ENCODE measurements at places on chromosomes 2 and 18. TPM values are rescaled to one million over a fixed set of nuclear protein-coding genes. Genes with fewer than 3 reads are reported as not detected.

Gene CNTNAP5
- not detected for polyA plus RNA-seq

Gene HSBP1L1
- 80.9 TPM for polyA plus RNA-seq

Gene GALNT5
- 4.8 TPM for polyA plus RNA-seq

Gene KCNE4
- polyA plus RNA-seq, result 0.90 TPM

Gene PPP1CB
- polyA plus RNA-seq, result 86.5 TPM

Gene RHOB
- polyA plus RNA-seq, result 93.2 TPM

Gene MOCOS
- polyA plus RNA-seq, result 2.4 TPM

Gene HADHA
- 77.6 TPM for polyA plus RNA-seq

Gene TP53I3
- polyA plus RNA-seq, result 49.5 TPM

Gene NGEF
- polyA plus RNA-seq, result 1.0 TPM

- DNase-seq, result no peak
Observed at GRCh38 chr2:27582129-27582694, 630 bp upstream of the ZNF512 start.

DNA sequence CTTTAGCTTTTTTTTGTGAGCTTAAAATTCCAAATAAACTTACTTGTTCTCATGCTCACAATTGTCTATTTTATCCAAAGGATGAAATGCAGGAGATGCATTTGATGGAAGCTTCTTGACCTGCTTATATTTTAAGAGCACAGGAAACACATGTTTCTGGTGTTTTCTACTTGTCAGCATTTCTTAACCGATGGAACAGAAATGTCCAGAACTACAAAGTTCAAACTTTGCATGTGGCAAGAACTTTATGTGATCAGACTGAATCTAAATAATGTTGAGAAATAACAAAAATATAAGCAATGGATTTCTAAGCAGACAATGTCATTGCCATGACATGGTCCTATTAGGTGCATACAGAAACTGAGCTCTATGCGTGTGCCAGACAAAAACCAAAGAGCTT is 9.9 kb upstream of the CTLA4 start:
- DNase-seq, result no peak

DNA sequence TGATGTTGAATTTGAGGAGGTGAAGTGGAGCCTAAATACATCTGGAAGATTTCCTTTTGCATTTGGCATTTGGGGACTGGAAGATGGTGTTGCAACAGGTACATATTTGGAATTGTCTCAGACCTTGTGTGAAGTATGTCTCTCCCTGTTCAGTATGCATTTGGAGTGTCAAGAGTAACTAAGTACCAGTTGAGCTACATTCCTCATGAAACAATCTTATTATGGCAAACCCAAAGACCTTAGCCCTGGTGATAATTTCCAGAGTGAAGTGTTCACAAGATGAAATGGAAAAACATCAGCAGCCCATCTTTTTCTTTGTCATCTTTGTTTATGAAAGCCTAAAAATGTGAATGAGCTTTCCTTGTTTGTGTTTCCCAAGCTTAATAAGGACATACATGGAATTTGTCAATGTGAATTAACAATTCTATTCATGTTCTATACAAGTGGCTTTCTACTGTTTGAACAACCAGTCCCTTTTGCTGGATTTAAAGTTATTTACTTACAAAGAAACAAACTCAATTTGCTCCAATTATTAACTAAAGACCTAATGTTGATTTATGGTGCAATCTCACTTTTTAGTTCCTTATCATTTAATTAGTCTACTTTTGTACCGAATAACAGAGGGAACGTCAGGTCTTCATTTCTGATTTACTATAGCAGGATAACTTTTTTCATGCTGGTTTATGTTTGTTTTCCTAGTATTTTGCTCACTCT is 42.1 kb upstream of the PPP1R1C start:
- DNase-seq, result no peak

DNA sequence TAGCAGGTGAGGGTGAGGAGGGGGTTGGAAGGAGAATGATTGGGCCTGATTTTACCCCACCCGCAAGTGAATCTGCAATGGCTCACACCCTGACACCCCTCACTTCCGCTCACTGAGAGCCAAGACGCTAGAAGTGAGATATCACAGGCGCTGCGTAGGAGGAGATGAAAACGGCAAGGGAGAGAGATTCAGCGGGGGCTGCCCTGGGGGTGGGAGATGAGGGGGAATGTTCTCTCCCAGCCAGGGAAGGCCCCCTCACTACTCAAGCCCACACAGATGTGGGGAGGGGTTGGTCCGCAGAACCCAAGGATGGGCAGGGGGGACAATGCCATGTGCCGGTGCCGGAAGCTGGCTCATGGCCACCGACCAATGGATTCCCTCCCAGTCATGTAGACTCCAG is 32.9 kb downstream of the LOXHD1 start:
- DNase-seq, result no peak

- no peak for DNase-seq
Observed at GRCh38 chr2:2192091-2192955, 138.8 kb downstream of the MYT1L start.

DNA sequence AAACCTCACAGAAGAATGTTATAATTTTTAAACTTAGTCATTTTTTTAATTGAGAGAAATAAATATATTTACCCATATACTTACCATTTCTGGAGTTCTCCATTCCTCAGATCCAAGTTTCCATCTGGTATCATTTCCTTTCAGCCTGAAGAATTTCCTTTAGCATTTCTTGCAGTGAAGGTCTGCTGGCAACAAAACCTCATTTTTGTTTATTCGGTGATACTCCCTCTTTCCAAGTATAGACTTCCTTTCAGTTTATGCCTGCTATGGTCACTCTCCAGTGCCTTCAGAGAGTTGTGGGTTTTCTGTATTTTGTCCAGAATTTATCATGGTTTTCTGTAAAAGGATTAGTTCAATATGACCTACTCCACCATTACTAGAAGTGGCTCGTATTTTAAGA is 17.0 kb downstream of the WDPCP start:
- DNase-seq, result peak; percentile 13

GRCh38 chr2:85112906-85113625 is 20.1 kb upstream of the TCF7L1 start:
- DNase-seq, result no peak

DNA sequence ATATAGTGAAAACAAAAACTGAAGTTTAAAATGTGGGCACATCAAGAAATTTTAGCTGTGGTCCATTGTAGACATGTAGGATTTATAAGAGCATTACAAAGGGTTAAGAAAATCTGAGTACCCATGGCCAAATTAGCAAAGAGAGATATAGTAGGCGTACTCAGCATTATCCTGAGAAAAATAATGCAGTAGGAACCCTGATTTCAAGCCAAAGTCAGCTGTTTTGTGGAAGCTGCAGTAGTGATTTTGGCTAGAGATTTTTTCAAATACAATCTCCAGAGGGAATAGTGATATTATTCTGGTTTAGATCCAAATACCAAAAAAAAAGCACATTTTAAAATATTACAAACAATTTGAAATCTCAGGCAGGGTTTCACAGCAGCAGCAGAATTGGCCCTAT is 450.9 kb downstream of the FBXO15 start:
- DNase-seq, result no peak

GRCh38 chr2:54103454-54104314 is 11.7 kb upstream of the ACYP2 start:
- DNase-seq, result no peak

- DNase-seq, result no peak
Observed at GRCh38 chr2:42932271-42933151, 140.1 kb upstream of the HAAO start.

- DNase-seq, result peak; percentile 28
Observed at GRCh38 chr2:184920451-184920965, 322.2 kb downstream of the ZNF804A start.

- no peak for DNase-seq
Observed at GRCh38 chr2:203928849-203929248, 7.7 kb upstream of the ICOS start.

DNA sequence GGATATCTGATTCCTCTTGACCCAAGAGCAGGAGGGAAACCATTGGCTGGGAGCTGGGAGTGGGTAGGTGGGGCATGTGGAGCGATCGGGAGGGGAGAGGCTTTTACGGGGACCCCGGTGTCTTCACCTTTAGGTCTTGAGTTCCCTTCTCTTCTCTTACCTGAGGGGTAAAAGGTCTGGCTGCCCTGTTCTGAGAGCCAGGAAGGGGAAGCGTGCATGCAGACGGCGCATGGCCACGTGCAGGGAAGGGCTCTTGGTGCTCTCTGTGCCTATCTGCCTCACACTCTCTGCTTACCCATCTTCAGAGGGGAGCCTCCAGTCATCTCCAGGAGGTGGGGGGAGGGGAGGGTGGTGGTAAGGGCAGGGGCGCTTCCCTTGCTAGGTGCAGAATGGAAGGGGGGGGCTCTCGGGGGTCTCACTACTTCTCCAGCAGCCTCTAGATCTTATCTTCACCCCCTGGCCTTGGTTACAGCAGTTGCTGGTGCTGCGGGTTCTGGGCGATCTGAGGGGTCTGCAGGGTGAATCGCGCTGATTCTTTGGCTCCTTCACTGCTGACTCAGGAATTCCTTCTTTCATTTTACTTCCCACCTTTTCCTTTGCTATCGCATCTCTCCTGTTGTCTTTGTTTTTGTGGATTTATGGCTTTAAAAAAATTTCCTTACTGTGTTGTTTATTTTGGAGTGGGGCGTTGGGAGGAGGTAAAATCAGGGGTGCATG is 225.8 kb upstream of the HS6ST1 start:
- DNase-seq, result no peak

DNA sequence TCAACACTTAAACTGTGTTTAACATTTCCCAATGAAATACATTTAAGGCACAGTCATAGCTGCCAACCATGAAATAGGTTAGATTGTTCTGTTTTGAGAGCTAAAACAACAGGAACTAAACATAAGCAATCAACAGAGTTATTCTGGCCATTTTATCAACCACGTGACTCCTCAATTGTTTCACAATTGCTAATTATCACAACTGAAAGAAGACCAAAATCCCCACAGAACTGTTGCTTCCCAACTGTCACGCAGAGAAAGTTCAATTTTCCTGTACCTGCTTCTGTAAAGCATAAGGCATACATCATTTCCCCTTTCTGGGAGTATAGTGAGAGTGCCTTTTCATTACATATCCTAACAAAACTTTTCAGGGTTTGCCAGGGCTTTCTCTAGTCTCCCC is 248.6 kb downstream of the EPHA4 start:
- no peak for DNase-seq

- no peak for DNase-seq
Observed at GRCh38 chr2:213010106-213010779, 141.2 kb downstream of the IKZF2 start.

DNA sequence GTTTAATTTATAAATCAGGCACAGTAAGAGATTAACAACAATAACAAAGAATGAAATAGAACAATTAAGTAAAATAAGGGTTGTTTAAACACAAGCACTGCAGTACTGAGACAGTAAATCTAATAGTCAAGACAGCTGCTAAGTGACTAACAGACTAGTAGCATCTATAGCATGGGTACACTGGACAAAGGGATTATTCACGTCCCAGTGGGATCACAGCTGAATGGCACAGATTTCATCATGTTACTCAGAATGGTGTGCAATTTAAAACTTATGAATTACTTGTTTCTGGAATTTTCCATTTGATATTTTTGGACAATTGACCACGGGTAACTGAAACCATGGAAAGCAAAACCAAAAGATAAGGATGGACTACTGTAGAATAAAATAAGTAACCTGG is 161.9 kb upstream of the DAPL1 start:
- DNase-seq, result no peak

DNA sequence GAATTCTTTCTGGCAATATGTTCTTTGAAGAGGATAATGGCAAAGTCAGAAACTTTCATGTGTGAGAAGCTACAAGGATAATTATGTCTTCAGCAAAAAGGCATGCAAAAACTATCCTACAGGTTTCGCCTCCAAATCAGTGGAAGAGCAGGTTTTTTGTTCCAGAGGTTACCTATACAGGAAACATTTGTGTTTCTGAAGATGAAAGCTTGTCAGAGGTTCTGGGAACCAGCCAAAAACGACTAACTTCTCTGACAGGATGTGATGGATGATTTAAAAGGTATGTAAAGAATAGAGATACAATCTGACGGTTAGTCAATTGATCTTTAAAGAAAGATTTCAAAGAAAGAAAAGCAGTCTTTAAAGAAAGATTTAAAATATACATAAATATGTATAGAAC is 37.6 kb downstream of the RND3 start:
- no peak for DNase-seq

DNA sequence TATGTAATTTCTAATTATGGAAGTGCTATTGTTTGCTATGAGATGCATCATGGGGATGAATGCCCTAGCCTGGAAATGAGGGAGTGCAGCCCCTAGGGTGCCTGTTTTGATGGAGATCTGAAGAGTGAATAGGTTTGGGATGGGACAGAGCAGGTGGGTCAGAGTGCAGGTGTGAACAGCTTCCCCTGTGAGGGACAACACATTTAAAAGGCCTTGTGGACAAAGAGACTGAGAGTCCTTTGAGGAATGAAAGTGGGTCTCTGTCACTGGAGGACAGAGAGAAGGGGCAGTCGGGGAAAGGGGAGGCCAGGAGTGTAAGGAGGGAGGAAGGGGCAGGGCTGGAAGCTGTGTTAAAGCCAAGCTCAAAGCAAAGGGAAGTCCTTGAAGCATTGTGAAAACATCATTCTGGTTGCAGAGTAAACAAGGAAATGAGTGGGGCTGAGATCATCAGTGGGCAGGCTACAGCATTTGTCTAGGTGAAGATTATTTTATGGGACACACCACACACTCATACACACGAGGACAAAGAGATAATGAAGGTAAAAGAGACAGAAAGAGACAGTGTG is 877.6 kb downstream of the SLC4A3 start:
- DNase-seq, result peak; percentile 44

- peak; percentile 83 for DNase-seq
Observed at GRCh38 chr2:205738117-205738968, 56.0 kb downstream of the NRP2 start.

- peak; percentile 73 for DNase-seq
Observed at GRCh38 chr18:42298759-42299675, 344.0 kb downstream of the PIK3C3 start.

GRCh38 chr18:59954241-59954640 is 54.4 kb downstream of the PMAIP1 start:
- no peak for DNase-seq

- no peak for DNase-seq
Observed at GRCh38 chr2:107354175-107354574, 468.2 kb upstream of the ST6GAL2 start.

DNA sequence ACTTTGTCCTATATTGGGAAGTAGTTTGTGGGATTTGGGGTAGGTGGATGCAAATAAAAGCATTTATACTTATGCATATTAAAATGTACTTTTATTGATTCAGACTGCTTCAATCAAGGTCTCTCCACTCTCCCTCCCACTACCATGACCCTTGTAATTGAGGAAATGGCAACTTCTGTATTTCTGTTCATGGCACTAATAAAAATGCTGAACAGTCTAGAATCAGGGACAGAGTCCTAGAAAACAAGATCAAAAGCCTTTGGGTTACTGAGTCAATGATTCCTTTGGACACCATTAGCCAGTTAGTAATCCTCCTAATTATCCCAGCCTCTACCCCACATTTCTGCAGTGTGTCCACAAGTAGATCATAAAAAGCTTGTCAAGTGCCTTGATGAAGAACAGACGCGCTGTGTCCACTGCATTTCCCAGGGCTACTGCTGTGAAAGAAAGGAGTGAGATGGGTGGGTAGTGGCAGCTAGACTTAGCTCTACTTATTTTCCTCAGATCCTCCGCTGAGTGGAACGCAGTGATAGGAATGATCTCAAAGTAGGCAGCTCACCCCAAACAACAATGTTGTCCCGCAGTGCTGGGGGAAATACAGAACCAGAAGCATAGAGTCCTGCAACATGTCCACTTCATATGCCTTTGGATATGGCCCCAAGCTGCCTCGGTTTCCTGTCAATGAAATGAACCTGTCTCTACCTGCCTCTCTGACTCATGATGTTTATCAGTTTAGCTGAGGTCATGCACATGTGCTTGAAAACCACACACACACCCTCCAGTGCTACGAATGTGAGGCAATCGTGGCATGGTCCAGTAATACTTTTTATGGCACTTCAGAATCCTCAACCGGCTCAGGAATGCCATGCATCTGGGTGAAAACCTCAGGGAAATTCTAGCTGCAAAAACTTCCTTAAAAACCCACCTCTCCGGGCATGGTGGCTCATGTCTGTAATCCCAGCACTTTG is 115.5 kb downstream of the COL6A3 start:
- peak; percentile 53 for DNase-seq

All from lung (tissue), 17 donors.